DND-41 (cell line): ENCODE measurements at places on chromosomes 11 and 22.

- peaks cover 17% of the 10 kb centered on the region for H3K4me1 ChIP-seq
- H3K27me3 ChIP-seq: no peaks in the 10 kb centered on the region
Measured at GRCh38 chr22:30159561-30160353, 79.5 kb downstream of the HORMAD2 start.

- H3K36me3 ChIP-seq: no peaks in the 10 kb centered on the region
- no peak overlapping the region for H3K4me3 ChIP-seq
- H3K4me1 ChIP-seq: no peaks in the 10 kb centered on the region
Measured at GRCh38 chr22:27962268-27963044, 43.4 kb upstream of the PITPNB start.

DNA sequence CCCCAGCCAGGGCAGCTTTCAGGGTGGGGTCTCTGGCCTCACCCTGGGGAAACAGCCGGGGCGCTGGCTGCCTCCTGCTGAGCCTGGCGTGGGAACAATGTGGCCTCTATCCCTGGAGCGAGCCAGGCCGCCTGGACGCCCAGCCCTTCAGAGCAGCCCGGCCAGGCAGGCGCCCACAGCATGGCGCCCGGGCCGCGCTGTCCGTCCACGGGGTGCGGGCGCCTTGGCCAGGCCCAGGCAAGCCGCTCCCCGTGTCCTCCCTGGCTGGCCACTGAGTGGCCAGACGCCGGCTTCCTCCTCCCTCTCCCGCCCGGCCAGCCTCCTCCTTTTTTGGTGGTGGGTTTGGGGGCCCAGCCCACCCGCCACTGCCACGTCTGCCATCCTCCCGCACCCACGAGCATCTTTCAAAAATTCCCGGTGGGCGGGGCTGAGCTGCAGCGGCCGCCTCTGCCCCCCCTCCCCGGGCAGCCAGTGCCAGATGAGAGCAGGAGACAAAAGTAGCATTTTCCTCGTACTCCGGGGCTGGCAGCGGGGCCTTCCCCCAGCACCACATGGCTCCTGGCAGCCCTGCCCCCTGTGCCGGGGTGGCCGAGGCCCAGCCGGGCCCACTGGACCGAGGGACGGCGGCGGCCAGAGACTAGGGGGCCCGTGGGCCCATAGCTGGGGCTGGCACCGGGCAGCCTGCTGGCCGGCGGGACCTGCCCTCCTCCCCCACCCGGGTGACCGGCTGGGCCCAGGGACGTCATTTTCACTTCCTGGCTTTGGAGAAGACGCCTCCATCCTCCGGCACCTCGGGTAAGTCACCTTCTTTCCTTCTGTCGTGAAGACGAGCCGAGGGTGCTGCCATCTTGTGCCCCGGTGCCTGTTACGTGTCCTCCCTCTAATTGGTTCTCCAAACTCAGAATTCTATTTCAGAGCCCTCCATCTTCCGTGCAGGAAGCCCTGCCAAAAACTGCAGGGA lies 70.2 kb upstream of the PPARA start:
- H3K27ac ChIP-seq: no peak overlapping the region
- DNase-seq: no peak
- H3K4me1 ChIP-seq: peaks cover 42% of the 10 kb centered on the region
- H3K4me3 ChIP-seq: no peak overlapping the region
- no peaks in the 10 kb centered on the region for H3K27me3 ChIP-seq

- no peak overlapping the region for H3K4me3 ChIP-seq
- no peak for DNase-seq
- H3K4me1 ChIP-seq: peaks cover 10% of the 10 kb centered on the region
- H3K27me3 ChIP-seq: no peaks in the 10 kb centered on the region
Measured at GRCh38 chr22:21026783-21027692, 5.3 kb downstream of the SLC7A4 start.

DNA sequence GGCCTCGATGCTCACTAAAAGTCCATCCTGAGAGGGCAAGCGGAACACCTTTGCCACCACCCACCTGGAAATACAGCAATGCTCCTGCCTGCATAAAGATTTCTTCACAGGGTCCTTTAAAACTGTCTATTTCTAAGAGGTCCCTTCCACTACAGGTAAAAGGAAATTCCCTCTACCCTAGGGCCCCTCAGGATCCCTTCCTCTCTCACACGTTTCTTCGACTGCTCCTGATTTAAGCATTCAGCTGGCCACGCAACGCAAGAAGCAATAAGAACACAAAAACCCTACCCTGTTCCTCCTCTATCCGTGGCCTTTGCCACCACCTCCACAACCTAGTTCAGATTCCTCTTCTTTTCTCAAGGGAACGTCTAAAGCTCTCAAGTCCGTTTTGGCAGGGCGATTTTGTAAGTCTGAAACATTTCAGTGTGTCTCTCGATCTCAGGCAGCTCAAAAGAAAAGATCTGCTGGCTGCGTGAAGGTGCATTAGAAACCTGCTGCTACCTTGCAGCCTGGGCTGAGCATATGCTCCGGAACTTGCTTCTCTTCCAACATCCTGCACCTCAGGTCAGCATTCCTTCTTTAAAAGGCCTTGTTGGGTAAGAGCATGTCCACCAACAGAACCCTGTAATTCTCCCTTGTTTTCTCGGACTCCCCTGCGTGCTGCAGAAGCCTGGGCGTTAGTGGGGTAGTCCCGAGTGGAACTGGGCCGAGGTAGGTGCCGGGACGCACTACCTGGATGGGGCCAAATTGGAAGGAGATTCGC lies 1.6 kb downstream of the LGR4 start:
- DNase-seq: no peak
- H3K36me3 ChIP-seq: no peaks in the 10 kb centered on the region
- H3K4me1 ChIP-seq: no peaks in the 10 kb centered on the region
